ENCODE measurements at places on chromosomes 6 and 20.

GRCh38 chr6:42831237-42831636, 48.2 kb upstream of the RPL7L1 start:
- no peak for DNase-seq

- DNase-seq, result no peak
Measured at GRCh38 chr20:63093966-63094766, 87.4 kb upstream of the BHLHE23 start.

- no peak for DNase-seq
Measured at GRCh38 chr6:51541847-51542246, 545.6 kb downstream of the PKHD1 start.

- no peak for DNase-seq
Measured at GRCh38 chr6:79719248-79719960, 88.3 kb downstream of the SH3BGRL2 start.

GRCh38 chr20:5173751-5174150, 46.9 kb downstream of the CDS2 start:
- DNase-seq, result no peak
